ENCODE measurements at places on chromosomes 12 and 14.
A peak's percentile ranks its signal among the peaks of the same experiment; 100 is the strongest.

GRCh38 chr12:54598970-54599369, 10.5 kb upstream of the PPP1R1A start:
- DNase-seq: no peak

GRCh38 chr12:84929501-84929900, 16.9 kb upstream of the SLC6A15 start:
- no peak for DNase-seq

- peak; percentile 67 for DNase-seq
Observed at GRCh38 chr14:71338153-71338552, 430.9 kb downstream of the PCNX1 start.

DNA sequence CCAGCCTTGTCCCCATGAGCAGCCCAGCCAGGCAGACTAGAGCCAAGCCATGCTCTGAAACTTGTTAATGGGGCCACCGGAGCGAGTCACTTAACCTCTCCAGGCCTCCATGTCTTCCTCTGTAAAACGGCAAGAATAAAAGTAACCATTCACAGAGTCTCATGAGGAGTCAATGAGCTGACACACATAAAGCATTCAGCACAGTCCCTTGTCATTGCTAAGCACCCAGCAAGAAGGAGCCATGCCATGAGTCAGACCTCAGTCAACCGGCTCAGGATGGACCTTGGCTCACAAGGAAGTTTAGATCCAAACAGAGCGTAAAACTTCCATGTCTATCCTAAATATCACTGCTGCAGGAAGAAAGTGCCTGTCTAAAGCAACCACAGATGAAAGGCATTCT, 10.6 kb downstream of the FICD start:
- no peak for DNase-seq

GRCh38 chr12:51921017-51921725, 13.9 kb downstream of the ACVRL1 start:
- DNase-seq: no peak

DNA sequence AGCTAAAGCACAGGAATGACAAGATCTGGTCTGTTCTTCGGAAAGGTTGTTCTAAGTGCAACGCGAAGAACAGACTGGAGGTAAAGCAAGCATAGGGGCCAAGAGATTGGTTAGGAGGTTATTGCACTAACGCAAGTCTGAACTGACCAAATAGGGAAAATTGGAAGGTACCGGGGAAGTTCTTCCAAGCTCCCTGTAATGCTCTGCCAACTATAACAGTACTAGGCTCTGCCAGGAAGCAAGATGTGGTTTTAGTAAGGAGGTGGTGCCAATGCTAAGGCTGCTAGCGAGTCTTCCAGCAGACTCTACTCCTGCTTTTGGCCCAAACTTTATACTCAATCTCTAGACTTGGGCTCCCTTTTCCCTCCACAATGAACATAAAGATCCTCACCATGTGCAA, 138.6 kb downstream of the PAWR start:
- DNase-seq: no peak

DNA sequence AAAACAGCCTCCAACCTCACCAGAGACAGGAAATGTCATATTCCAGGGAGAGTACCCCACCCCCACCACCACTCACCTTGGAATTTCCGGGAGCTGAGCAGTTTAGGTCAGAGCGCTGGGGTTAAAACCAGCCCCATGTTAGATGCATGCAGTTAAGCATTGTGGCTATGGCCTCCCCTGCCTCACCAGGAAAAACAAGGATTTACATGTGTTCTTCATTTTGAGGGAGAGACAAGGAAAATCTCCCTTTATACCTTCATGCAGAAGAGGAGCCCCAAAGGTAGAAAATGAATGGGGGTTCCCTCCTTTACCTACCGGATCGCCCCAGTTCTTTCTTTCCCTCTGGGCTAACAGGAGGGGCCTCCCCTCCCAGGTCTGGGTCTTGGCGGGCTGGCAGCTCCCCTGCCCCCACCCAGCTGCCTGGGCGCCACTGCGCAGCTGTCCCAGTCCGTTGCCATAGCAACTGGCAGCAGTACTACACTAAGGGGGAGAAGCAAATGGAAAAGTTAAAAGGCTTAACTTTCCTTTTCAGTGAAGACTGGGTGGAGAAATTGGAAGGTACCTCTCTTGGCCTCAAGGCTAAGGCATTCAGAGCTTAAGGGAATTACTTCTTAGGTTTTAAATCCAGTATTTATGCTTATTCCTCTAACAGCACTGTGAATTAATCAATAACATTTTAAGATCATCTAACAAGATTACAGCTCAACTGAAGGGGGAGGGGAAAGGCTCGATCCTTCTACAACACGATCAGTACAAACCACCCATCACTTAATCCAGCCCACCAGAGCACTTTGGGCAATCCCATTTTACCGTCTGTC, 20.5 kb downstream of the CBX5 start:
- DNase-seq: peak; percentile 98

- DNase-seq: no peak
Observed at GRCh38 chr12:92971859-92972524, 42.9 kb upstream of the EEA1 start.

DNA sequence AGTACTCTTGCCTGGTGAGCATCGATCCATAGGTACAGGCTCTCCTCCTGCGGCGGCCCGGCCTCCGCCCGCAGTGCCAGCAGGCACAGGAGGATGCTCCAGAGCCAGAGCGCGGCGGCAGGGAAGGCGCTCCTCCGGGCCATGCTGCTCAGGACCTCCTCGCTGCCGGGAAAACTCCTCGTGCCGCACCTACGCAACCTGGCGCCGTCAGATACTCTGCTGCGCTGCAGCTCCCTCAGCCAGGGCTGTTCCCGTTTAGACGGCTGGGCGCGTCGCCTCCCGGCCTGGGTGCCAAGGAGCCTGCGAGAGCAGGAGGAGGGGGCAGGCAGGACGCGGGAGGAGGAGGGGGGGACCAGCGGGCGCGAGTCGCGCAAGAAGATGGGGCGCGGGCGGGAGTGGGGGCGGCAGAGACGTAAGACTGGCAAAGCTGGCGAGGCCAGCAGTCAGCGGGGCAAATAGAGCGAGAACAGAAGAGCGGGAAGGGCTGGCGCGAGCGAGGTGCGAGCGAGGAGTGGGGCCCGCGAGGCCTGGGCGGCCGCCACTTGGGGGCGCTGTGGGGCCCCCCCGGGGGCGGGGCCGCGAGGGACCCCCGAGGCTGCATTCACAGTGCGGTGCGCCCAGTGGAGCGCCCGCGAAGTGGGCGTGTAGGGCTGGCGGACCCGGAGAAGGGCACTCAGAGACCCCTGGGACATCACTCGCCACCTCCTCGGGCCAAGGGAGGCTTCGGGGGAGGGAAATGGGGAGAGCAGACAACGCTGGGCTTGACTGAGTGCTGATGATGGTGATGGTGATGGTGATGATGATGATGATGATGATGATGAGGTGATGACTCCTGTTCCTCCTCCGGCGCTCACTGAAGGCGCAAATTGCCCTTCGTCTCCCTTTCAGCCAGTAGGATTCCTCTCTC, at the start of gene WIF1:
Gene WIF1 (minus strand): TSS at position 257 of the 907 bp plus-strand sequence. CDS start 114 bp downstream, at position 143.
- peak; percentile 86 for DNase-seq

DNA sequence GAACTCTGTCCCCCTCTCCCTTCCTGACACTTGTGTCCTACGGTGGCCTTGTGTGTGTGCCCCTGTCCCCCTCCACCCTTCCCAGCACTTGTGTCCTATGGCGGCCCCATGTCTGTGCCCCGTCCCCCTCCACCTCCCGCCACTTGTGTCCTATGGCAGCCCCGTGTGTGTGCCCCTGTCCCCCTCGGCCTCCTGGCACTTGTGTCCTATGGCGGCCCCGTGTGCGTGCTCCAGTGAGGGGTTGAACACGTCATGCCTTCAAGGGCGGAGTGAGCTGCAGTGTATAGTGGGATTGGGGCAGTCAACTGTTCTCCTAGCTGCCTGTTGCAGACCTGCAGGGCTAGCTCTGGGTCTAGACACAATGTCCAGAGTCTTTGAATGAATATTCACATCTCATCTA, 108.7 kb downstream of the GLT1D1 start:
- DNase-seq: no peak

GRCh38 chr12:92064422-92064821, 81.2 kb downstream of the BTG1 start:
- peak; percentile 84 for DNase-seq

GRCh38 chr12:93636708-93637107, 40.5 kb upstream of the CRADD start:
- DNase-seq: no peak

DNA sequence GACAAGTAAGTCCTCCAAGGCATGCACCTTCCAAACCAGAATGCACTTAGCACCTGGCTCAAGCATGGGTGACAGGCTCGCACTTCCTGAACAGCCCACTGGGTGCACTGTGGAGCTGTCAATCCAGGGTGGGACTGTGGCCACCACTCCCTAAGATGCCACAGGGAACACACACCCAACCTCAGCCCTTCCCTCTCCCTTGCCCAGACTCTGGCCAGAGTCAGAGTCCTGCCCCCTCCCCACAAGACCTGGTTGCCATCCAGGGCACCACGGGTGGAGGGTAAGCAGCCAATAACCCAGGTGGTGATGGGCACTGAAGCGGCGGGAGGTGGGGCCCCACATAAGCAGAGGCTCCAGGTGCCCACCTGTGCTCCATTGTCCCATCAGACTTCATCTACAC, 160.6 kb downstream of the MYRFL start:
- peak; percentile 73 for DNase-seq

DNA sequence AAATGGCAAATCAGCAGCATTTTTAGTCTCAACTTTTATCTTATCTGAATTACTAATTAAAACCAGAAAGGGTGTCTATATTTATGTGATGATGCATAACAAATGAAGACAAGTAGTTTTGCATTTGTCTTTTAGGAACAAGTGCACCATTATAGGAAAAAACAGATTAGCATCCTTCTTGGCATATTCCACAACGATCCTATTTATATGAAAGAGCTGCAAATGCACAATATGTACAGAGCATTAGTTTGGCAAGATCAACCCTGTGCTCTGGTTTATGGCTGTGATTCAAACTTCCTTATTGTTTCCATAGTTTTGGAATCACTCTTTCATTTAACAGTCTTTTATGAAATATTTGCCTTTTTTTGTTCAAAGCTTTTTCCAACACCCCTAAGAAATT, 486.8 kb downstream of the KCNH5 start:
- DNase-seq: no peak

DNA sequence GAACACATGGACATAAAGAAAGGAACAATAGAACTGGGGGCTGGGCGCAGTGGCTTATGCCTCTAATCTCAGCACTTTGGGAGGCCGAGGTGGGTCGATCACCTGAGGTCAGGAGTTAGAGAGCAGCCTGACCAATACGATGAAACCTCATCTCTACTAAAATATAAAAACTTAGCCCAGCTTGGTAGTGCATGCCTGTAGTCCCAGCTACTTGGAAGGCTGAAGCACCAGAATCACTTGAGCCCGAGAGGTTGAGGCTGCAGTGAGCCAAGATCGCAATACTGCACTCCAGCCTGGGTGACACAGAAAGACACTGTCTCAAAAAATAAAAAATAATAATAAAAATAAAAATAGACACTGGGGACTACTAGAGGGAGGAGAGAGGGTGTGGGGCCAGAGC, 154.5 kb downstream of the SEC23A start:
- DNase-seq: no peak

DNA sequence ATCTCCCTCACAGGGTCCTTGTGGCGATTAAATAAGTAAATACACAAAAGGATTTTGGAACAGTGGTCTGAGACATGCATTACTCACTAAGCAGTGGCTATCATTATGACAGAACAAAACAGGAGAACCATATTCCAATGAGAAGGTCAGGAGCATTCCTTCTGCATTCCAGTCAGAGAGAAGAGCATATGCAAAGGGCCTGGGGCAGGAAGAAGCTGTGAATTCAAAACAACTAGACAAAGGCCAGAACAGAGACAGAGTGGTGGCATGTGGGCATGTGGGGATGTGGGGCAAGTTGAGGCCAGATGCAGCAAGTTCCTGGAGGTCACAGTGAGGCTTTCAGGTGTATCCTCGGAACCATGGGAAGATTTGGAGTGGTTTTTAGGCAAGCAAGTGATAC, 70.1 kb upstream of the VRK1 start:
- no peak for DNase-seq

DNA sequence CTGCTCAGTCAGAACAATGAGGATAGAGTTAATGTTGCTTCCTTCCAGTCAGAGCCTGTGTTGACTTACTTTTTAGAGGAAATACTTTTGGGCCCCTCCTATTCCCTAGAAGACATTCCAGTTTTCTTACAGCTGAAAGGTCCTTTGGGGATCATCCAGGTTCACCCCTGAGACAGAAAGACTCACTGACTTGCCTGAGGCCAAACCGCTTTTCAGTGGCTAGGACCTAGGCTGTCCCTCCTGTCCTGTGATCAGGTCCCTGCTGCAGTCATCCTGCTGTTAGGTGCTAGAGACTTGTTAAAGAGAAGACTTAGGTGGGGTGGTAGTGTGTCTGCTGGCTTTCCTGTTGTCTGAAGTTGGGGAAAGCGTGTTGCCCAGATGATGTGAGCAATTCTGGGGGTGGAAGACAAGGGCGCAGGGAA, 39.6 kb downstream of the SUSD6 start:
- DNase-seq: no peak

DNA sequence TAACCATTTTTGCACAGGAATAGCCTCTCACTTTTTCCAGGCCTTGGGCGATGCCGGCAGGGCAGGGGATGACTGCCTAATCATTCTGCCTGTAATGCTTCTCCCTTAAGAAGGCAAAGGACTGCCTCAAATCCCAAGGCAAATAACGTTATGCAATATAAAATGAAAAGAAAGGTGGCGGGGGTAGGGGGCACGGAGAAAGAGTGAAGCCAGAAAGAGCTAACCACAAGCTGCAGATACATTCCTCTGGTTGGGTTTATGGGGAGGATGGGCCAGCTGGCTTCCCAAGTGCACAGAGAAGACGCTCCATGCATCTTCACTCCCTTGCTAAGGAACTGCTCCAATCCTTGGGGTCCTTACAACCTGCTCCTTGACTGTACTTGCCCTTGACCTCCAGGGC, 229.5 kb downstream of the FOXN3 start:
- DNase-seq: no peak

DNA sequence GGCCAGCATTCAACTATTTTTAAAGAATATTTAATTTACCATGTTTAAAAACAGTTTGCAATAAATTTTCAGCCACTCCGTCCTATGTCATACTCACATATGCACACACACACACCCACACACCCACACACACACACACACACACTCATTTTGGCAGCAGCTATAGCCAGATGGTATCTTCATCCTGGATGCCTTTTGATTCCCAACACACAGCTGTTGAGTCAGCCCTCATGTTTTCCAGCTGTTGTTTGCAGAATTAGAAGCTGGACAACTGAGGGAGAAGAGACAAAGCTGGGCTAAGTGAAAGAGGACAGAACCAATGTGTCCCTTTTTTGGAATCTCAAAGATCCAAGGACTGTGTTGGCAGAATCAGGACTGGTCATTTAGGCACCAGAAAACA, 80.0 kb upstream of the EGLN3 start:
- DNase-seq: no peak

- DNase-seq: no peak
Observed at GRCh38 chr12:40078266-40078665, 27.6 kb downstream of the SLC2A13 start.

DNA sequence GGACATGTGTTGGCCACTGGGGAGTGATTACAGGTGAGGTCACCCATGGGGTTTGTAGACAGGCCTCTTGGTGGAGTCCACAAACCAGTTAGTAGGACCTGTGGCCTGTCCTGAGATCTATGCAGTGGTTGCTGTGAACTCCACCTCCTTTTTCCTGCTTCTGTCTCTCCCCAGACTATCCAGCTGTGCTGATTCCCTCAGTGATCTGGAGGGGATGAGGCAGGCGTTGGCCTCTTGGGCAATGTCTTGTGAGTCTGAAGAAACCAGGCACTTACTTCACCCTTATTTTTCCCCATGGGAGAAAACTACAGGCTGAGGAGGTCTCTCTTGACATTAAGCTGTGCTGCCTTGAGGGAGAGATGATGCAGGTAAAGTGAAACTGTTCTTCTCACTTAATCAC, 257.2 kb upstream of the PRICKLE1 start:
- DNase-seq: no peak

GRCh38 chr14:104644656-104645378, 40.2 kb upstream of the TMEM179 start:
- DNase-seq: peak; percentile 8
